ENCODE measurements at places on chromosomes 16 and 17.

- no peak for DNase-seq
Measured at GRCh38 chr17:46139432-46140210, 53.6 kb downstream of the KANSL1 start.

- DNase-seq = no peak
Measured at GRCh38 chr17:13650096-13650675, 48.5 kb upstream of the HS3ST3A1 start.

DNA sequence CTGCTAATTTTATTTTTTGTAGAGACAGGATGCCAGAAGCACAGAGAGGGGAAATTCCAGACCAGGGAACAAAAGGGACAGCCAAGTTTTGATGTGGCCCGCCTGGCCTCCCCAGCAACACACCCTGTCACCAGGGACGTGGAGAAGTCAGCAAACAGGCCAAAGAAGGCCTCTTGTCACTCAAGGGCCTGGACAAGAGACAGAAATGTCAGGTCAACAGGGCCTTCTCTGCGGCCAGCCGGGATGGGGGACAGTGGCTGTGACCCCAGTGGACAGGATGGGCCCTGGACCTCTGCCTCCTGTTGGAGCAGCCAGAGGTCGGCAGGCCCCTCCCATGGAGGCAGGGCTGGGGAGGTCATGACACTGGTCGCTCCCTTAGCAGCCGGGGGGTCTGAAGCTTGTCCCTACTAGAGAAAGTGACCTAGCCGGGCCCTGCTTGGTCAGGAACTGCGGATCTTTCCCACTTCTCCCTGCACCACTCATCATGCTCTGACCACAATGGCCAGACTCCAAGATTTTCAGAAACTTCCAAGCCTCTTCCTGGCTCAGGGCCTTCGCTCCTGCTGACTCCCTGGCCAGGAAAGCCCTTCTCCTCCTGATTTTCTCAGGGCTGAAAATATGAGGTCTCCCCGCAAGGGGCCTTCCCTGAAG, 9.2 kb upstream of the TVP23A start:
- peak; percentile 71 for DNase-seq

- no peak for DNase-seq
Measured at GRCh38 chr16:49068224-49068623, 213.4 kb downstream of the CBLN1 start.

DNA sequence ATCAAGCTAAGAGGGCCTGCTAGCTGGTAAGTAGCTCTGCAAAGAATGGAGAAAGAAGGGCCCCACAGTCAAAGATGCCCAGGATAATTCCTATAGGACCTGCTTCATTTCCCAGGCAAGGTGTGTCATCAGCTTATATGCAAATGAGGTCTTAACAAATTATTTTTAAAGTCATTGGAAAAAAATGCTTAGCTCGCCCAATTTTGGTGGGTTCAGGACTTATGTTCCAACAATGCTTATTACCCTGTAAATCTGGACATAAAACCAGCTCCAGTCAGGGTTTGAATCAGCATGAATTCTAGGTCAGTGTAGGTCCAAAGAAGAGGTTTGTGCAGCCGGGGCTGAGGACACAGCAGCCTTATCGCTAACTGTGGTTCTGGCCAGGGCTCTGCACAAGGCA, 25.4 kb downstream of the ACLY start:
- DNase-seq = no peak

- DNase-seq = no peak
Measured at GRCh38 chr16:10033556-10033955, 148.7 kb downstream of the GRIN2A start.

DNA sequence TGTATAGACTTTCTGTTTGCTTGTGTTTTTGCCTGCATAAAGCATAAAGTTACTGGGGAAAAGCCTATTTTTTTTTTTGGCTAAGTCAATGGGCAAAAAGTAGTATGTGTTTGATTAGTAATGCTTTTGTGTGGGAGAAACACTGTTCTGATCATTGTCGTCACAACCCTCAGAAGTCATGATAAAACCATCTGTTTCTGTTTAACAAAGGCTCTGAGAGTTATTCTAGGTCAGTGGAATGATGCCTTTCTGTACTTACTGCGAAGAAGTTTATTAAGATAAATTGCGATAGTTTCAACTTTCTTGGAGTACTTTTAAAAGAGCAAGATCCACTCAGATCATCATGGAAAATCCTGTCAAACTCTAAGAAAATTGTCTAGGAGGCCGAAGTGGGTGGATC, 80.9 kb downstream of the PRKCA start:
- DNase-seq = peak; percentile 94

- no peak for DNase-seq
Measured at GRCh38 chr17:55705847-55706246, 16.8 kb downstream of the TMEM100 start.

DNA sequence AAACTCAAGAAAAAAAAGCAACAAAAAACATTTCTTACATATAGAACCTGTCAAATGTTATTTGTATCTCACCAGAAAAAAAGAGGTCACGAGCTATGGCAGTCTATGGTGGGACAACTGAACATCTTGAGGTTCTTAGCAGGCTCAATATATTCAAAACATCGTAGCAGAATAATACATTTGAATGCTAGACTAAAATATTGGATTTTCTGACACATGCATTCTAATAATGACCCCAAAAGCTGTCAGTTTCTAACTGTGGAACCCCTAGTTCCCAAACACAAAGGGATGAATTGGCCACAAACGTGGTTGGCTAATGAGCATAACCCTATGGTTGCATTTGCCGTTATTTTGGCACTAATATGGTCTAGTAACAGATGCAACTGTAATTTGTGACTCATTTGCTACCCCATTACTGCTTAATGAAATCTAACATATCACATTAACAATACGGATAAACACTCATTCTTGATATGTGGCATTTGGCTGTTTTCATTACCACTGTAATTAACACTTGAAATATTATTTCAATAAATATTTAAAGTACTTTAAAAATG, 81.2 kb downstream of the TOX3 start:
- no peak for DNase-seq

GRCh38 chr16:66387817-66388332, 21.4 kb downstream of the CDH5 start:
- no peak for DNase-seq

DNA sequence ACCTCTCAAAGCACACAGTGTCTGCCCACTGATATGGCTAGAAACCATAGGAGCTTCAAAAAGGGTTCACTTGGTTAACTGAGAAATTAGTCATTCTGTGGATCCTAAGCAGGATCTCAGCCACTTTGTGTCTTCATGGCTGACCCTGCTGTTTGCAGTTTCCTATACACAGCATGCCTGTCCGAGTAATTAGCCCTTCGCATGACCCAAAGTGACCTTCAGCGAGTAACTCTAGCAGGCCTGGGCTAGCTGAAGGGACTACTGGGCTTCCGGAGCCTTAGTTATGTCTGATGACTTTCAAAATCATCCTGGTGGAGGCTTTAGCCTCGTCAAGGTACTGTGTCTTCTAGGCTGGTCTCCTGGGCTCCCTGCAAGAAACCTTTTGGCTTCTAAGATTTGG, 28.9 kb upstream of the FBXW10B start:
- no peak for DNase-seq

DNA sequence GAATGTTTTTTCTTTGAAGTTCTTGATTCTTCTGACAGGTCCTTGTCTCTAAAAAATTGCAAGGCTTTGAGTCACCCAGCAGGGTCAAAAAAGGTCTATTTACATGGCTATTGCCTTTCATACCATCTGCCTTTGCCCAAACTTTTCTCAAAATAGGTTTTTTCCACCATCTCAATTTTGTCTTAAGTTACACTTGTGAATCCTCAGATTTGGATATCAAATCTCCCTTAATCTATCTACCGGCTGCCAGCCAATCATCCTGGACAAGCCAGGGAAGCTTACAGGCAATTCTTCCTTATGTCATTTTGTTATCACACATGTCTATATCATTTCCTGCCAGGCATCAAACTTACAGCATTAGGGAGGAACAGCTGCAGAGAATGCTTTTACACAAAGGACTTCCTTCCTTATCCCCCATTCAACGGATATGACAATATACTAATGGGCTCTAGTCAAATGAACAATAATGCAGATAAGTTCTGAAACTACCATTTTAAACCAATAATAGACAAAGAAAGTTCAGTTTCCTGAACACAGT, 104.1 kb upstream of the CORO6 start:
- no peak for DNase-seq

GRCh38 chr17:27454089-27454488, 2.2 kb upstream of the KSR1 start:
- DNase-seq = no peak

GRCh38 chr16:78895681-78896080, 704.9 kb downstream of the MAF start:
- DNase-seq = no peak

DNA sequence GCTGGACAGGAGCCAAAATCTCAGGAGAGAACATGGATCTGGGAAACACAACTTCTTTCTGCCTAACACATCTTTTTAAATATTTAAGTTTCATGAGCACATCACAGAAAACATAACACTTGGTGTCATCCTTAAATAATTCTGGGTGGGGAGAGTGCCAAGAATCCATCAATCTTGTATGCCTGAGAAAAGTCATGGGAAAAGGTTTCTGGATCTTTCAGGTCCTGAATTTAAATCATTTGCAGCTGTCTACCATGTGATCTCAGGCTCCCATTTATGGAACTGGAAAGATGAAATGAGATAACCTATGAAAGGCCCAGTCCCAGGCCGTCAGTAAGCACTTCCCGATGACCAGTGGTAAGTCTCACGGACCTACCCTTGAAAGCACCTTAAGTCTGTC, 15.1 kb downstream of the CDH11 start:
- DNase-seq = peak; percentile 55

GRCh38 chr17:28925912-28926365, 23.1 kb upstream of the DHRS13 start:
- DNase-seq = no peak

GRCh38 chr16:3180445-3180878, 7.5 kb upstream of the OR1F1 start:
- DNase-seq = no peak

DNA sequence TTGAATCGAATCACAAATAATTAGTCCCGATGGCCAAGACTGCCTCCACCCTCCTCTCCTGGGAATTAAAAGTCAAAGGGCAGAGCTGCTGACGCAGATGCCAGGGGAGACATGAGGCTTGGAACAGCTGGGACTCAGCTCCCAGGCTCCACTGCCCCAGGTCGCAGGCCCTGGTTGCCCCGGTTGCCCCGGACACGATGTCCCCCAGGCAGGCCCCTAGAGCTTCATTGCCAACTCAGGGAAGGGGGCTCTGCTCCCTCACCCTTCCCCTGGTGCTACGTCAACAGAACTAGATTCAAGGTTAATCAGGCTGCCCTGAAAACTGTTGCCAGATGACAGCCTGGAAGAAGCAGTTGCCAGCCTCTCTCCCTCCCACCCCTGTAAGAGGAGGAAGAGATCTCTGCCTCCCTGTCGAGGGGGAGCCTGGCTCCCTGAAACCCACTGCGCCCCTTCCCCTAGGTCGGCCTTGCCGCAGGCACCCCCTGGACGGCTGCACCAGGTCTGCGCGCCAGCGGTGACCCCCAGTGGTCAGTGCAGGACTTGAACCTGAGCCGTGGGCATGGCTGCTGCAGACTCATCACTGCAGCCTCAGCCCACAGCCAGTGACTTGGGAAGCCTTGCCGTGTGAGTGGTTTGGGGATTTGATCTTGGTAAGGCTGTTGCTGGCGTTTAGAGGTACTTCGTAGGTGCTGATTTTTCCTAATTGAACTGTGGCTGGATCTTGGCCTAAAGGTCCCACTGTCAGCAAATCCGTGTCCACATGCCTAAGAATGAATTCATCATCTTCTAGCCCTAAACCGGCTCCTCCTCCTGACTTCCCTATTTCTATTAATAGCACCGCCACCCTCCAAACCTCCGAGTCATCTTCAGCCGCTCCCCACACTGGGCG, 84.1 kb upstream of the TOB1 start:
- DNase-seq = peak; percentile 54

GRCh38 chr16:1614456-1615102, 2.4 kb downstream of the CRAMP1 start:
- no peak for DNase-seq

- no peak for DNase-seq
Measured at GRCh38 chr17:81866440-81867169, 4.5 kb downstream of the ARHGDIA start.

DNA sequence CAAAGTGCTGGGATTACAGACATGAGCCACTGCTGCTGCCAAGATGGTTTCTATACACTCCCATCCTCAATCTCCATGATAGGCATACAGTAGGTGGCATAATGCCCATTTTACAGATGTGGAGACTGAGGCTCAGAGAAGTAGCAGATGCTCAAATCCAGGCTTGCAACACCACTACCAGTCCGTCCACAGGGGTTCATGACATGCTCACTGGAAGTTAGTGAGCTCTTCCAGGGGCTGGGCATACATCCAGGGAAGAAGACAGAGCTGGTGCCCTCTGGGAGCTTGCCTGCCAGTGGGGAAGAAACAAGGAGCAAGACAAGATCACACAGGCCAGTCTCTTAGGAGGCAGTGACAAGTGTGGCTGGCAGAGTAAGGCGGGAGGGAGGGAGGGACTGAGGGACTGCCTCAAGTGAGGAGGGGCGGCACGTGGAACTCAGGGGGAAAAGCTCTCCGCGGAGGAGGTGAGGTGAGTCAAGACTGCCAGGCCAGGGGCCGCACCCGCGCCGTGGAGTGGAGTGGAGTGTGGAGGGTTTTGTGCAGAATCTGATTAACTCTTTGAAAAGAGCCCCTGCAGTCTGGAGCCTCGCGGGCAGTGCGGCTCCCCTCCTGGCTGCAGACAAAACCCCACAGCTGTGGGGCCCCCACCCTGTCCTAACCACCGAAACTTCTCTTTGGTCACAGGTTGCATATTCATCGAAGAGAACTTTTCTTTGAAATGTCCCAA, 27.9 kb downstream of the SREBF1 start:
- no peak for DNase-seq

DNA sequence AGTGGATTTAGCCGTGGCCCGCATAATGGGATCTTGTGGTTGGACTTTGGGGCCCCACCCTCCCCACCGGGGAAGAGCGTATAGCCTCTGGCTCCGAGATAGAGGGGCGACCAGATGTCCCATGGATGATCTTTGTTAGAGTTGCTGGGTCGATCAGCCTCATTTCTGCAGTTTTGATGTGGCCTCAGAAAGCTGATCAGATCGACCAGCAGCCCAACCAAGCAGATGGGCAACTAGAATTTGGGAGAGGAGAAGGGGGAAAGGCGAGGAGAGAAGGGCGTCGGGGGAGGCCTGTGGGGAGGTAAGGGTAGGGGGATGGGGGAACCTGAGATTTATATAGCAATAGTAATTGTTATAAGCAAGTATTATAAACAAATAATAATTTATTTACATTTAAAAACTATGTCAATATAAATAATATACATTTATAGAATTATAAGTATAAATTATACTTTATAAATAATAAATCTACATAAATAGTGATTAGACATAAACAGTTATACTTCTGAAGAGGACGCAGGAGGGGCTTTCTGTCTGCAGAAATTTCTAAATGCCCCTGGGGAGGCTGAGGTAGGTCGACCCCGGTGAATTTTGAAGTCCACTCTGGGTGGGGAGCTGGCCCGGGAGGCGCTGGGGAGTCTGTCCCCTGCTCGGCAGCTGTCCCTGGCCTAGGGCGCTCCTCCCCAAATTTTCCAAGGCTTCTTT, 136.3 kb downstream of the KCNJ12 start:
- no peak for DNase-seq

DNA sequence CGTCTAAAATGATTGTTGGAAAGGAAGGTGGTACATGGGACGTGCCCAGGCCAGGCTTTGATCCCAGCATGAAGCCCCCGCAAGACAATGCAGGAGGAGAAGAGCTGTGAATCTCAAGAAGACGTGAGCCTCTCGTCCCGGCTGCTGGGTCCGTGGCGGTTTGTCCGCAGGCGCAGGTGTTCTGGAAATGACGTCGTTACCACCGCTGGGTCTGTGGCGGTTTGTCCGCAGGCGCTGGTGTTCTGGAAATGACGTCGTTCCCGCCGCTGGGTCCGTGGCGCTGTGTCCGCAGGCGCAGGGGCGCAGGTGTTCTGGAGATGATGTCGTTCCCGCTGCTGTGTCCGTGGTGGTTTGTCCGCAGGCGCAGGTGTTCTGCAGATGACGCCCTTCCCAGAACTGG, 14.1 kb downstream of the SPG7 start:
- DNase-seq = no peak

Data from fibroblast of skin of left biceps (primary cell).